ENCODE measurements at places on chromosomes 3 and 15.

DNA sequence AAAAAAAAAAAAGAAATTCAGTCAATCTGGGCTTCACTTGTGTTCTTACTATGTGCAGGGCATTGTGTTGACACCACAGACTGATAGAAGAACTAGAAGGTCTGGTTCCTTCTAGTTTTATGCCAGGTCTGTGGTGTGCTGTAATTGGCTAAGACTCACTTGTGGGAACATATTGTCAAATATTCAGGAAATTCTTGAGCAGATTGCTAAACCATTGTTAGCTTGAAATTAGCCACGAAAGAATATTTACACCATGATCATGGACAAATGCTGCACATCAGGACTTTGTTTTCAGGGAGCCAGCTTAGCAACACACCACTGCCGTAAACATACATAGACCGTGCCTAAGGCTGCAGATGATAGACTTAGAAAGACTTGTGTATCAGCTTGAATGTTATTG, 74.6 kb downstream of the GTPBP8 start:
- no peak for DNase-seq

DNA sequence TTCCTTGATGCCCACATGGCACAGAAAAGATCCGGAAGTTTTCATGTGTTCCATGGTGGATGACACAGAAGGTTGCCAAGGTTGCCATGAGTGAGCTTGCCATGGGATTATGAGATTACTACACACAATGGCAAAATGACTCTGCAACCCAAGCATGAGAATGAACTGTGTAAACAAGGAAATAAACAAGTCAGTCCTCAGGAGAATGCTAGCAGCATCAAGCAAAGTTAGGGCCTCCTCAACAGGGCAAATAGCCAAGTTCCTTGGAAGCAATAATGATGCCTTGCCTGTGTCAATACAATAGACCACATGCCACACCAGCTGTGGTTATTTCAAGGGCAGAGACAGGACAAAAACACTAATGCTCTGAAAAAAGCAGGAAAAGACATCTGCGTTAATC, 41.8 kb downstream of the AQR start:
- no peak for DNase-seq

- DNase-seq, result no peak
Measured at GRCh38 chr3:38359038-38359437, 12.5 kb downstream of the XYLB start.

DNA sequence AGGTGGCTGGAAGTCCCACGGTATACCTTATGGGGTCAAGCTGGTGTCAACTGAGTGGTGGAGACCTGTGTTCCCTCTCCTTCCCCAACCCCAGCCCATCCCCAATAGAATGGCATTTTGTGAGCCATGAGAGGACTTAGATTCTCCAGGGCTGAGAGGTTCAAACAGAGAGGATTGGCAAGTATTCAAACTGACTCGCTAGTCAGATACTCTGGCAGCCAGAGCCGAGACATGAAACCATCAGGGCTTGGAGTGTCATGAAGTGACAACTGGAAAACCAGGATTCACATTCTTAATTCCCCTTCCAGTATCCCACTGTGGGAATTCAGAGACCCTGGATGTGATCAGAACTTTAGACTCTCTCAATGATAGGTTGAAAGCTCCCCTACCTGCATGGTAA, 159.4 kb upstream of the SNTN start:
- DNase-seq, result no peak

GRCh38 chr3:60269377-60269776, 981.9 kb downstream of the FHIT start:
- peak; percentile 17 for DNase-seq

GRCh38 chr15:54282228-54282836, 304.1 kb downstream of the UNC13C start:
- DNase-seq, result no peak

DNA sequence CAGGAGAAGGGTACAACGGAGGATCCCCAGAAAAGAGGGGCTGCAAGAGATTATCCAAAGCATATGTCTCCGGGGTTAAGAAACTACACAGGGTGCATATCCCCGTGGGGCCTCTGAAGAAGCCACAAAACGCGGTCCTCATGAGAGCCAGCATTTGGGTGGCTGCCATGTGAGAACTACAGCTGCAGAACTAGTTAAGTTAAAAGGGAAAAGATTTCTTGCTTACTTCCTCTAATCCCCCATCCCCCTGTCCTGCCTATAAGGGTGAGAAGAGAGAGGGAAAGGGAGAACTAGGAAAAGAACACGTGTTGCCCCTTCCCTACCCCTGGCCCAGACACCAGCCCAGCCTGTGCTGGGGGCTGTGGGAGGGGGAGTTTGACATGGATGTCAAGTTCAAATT, 70.4 kb upstream of the PCSK6 start:
- DNase-seq, result no peak

- no peak for DNase-seq
Measured at GRCh38 chr3:100653604-100654294, 44.3 kb downstream of the ADGRG7 start.
